ENCODE measurements at places on chromosomes 2 and 18.

DNA sequence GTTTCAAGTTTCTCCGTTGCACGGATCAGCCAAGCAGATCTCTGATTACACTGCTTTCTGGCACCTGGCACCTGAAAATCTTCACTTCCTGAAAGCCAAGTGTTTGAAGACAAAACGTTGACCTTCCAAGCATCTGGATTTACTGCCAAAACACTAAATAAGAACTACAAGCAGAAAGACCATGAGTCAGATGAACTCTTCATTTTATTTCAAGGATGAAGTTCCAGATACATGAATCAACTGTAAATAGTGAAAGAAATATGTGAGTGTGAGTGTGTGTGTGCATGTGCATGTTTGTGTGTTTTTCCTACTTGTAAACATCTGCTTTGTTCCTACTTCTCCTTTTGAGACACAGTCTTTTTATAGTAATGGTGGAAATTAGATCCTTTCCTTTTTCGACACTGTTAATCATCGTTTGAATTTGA is 60.0 kb upstream of the DTNA start:
- no peak for DNase-seq

GRCh38 chr2:133651861-133652260 is 83.6 kb upstream of the NCKAP5 start:
- no peak for DNase-seq

DNA sequence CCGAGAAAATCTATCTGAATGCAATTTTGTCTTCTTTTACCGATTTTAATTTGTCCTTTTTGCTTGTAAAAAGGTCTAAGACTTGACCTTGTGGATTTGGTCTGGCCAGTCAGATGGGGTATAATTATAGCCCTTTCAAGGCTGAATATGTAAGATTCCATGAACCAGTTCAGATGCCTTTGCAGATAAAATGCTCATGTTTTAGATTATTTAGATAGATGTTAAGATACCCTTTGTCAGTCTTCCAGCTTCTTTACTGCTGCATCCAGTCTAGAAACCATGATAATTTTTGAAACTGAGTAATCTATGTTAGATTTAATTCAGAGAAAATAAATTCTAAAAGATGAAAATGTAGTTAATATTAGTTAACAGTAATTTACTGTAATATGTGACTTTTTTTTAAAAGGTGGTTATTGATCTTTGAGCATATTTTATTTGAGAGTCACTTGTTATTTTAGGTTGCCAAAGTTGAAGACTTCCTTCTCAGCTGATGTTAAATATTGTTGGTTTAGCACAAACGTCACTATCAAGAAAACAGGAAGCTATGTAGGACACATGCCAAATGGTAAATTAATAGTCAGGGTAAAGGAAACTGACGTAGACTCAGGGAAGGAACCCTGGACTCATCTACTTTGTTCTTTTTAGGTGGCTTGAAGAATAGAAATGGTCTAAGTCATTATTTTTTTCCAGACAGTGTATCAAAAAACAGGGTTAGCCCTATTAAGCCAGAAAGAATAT is 29.8 kb downstream of the BABAM2 start:
- DNase-seq, result no peak

DNA sequence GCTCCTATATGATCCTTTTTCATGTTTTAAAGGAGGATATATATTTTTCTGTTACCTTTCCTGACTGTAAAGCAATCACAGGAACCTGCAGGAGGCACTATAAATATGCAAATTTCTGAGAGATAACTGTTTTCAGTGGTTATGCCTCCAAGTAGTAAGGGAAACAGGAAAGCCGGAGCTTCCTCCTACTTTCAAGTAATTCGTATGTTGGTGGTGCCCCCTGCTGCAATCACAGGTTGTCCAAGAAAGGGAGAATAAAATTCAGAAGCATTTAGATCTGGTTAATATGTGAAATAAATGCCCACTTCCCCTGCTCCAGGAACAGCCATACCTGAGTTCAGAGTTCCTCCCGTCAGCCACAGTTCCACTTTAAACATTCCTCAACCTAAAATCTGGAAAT is 12.0 kb upstream of the BCL11A start:
- DNase-seq, result no peak

GRCh38 chr2:9641641-9642040 is 10.8 kb upstream of the YWHAQ start:
- DNase-seq, result no peak

DNA sequence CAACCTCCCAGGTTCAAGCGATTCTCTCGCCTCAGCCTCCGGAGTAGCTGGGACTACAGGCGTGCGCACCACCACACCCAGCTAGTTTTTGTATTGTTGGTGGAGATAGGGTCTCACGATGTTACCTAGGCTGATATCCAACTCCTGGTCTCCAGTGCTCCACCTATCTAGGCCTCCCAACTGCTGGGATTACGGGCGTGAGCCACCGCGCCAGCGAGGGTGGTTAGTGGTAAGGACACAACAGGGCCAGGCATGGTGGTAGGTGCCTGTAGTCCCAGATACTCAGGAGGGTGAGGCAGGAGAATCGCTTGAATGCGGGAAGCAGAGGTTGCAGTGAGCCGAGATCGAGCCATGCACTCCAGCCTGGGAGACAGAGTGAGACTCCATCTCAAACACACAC is 26.6 kb upstream of the DUSP2 start:
- no peak for DNase-seq

GRCh38 chr2:236662231-236663185 is 92.9 kb downstream of the ACKR3 start:
- DNase-seq, result no peak

DNA sequence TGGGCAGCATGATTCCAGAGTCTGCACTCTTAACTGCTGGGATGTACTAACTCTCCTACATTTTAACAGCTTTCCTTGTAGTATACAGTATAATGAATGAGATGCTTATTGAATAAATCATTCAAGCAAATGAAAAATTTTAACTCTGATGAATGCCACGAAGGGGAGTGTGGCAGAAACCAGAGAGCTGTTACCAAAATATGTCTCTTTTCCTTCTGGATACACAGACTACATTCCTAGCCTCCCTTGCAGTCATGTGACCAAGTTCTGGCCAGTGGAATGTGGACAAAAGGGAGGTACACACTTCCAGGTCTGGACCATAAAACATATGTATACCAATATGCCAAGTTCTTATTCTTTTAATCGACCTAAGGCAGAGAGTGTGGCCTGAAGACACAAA is 1.7 kb upstream of the EML4 start:
- DNase-seq, result no peak

DNA sequence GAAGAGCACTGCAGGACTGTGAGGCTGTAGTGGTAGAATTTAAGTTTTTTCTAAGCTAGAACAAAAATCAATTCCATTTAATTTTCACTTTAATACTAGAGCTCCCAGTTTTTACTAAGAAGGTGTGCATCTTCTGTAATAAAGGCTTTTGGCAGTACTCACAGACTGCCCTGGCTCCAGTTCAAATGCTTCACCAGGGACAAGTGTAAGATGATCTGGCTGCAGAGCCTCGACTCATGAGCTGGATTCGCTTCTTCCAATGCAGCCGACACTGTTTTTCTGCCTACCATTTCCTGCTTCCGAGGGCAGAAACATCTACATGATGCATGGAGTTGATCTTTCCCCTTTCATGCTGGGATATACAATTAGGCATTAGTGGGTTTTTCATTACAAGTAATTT is 87.0 kb downstream of the FARSB start:
- DNase-seq, result no peak

GRCh38 chr2:187294043-187294442 is 154.0 kb downstream of the CALCRL start:
- no peak for DNase-seq

- no peak for DNase-seq
Measured at GRCh38 chr2:109533823-109534222, 79.9 kb downstream of the SEPTIN10 start.

GRCh38 chr2:10776231-10776977 is 36.2 kb downstream of the PDIA6 start:
- no peak for DNase-seq

DNA sequence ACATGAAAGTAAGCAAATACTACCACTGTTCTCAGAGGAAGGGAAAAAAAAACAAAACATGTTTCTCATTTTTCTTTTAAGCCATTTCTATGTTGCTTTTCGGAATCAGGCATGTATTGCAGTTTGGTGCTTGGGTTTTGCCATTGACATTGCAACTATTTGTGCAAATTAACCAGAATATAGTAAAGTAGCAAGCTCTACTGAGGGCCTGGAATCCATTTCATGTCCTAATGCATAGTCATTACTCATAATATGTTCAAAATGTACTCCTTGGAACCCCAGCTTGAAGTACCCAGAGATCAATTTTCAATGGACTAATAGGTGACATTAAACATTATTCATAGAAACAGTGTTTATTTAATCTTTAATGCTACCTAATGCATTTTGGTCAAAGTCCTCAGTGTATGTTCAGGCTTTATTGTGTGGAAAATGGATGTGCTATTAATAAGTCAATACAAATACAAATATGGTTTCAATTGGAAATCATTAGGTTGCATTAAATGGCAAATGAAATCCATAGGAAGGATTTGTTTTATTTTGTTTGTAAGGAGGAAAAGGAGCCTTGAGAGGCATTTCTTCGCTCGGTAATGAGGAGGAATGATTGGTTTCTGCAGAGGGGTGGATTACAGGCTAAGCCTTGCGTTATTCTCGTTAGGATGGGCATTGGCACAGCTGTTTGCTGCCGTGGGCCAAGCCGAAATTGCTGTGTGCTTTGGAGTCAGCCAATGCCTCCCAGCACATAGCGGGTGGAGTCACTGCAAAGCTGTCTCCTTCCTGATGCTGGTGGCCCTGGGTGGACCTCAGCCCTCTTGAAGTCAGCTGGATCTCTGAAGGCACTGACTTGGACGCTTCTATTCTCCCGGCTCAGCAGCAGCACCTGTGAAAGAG is 56.4 kb downstream of the MYCN start:
- DNase-seq, result no peak

GRCh38 chr2:236776695-236777251 is 207.1 kb downstream of the ACKR3 start:
- DNase-seq, result no peak

- no peak for DNase-seq
Measured at GRCh38 chr18:9854801-9855676, 30.7 kb upstream of the TXNDC2 start.

DNA sequence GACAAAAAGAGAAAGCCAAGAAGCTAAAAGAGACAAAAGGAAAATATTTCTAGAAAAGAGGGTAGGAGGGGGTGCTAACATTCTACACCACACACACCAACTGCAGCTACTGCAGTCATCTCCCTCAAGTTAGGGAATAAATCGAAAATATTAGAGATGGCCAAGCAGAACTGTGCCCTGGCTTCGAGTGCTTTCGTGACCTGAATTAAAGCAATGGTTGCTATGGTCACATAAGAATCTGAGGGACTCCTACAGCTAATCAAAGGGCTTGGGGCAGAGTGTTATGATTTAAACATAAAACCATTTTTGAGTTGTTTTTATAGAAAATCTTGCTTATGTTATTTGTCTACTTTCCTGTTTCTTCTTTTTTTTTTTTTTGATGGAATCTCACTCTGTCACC is 159.6 kb upstream of the HNRNPA3 start:
- no peak for DNase-seq

DNA sequence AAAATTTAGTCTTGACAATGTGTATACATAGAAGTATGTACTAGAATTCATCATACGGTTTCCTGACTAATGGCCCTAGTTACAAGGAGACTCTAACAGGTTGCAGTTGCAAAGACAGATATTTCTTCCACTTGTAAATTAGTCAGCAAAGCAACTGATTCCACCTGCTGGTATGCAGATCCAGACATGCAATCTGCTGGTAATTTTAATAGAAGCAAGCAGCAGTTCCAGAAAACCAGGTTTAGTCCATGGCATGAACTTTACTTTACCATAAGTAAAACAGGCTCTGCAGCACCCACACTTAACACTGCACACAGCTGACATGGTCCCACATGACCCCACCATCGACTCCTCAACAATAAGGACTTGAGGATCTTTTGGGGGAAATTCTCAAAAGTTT is 110.9 kb upstream of the SP3 start:
- no peak for DNase-seq

DNA sequence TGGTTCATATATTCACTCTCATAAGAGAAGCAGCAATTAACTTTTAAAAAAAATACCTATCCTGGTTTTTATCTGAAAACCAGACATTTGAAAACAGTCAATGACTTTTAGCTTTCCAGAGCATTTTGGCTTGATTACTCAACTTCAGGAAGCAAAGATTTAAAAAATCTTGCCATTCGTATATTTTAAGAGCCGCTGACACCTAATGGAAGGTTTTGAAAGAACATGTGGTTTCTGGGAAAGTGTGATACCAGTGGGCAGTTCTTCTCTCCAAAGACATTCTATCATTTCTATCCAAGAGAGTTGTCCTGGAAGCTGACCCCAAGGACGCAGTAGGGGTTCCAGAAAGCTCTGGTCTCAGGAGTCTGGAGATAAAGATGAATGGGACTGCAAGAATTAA is 234.7 kb downstream of the TTC32 start:
- DNase-seq, result no peak

- no peak for DNase-seq
Measured at GRCh38 chr2:96509114-96509846, 4.1 kb upstream of the NEURL3 start.

DNA sequence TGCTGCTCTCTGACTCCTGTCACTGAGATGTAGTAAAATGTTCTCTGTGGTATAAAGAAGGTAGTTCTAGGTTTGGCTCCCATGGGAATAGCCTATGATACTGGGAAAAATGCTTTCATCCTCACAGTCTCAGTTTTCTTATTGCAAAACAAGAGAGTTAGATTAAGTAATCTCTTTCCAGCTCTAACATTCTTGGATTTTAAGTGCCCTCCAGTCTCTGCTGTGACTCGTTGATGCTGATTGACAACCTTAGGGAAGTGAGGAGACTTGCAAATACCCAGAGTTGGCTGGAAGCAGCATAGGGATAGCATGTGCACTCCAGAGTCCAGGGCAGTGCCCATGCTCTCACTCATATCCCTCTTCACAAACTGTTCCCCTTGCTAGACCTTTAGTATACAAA is 534.9 kb downstream of the SLC4A3 start:
- no peak for DNase-seq

GRCh38 chr18:51070545-51070944 is 40.5 kb downstream of the SMAD4 start:
- no peak for DNase-seq

GRCh38 chr2:160087854-160088745 is 25.7 kb upstream of the PLA2R1 start:
- no peak for DNase-seq

DNA sequence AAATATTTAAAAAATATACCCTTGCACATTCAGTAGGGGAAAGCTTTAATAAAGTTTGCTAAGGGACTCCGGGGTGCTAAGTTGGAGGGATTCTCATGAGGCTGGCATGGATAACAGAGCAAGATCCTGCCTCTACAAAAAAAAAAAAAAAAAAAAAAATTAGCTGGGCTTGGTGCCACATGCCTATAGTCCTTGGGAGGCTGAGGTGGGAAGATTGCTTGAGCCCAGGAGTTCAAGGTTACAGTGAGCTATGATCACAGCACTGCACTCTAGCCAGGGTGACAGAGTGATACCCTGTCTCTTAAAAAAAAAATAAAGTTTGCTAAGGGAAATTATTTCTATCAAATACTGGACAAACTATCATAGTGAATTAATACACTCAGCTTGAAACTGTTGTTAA is 17.3 kb upstream of the GPR75 start:
- no peak for DNase-seq

Data from stimulated activated CD4-positive, alpha-beta T cell treated with anti-CD3 and anti-CD28 coated beads, Interleukin-1b, Interleukin-23, amount 100 ng/mL, for 1 hour (primary cell).